ENCODE measurements at places on chromosomes 16 and 17.

DNA sequence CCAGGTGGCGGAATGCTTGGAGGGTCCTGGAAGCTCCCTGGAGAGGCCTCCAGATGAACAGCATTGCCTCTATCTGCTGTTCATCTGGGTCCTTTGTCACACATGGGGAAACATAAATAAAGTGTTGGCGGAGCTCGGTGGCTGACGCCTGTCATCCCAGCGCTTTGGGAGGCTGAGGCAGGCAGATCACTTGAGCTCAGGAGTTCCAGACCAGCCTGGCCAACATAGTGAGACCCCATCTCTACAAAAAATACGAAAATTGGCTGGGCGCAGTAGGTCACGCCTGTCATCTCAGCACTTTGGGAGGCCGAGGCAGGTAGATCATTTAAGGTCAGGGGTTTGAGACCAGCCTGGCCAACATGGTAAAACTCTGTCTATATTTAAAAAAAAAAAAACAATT lies 2.2 kb downstream of the MYADML2 start:
- DNase-seq: no peak

- DNase-seq: no peak
Measured at GRCh38 chr17:49201481-49201927, 8.9 kb downstream of the GNGT2 start.

GRCh38 chr17:13346081-13346533 lies 255.6 kb downstream of the HS3ST3A1 start:
- DNase-seq: no peak

- DNase-seq: no peak
Measured at GRCh38 chr16:1884155-1884760, 12.3 kb upstream of the MEIOB start.

DNA sequence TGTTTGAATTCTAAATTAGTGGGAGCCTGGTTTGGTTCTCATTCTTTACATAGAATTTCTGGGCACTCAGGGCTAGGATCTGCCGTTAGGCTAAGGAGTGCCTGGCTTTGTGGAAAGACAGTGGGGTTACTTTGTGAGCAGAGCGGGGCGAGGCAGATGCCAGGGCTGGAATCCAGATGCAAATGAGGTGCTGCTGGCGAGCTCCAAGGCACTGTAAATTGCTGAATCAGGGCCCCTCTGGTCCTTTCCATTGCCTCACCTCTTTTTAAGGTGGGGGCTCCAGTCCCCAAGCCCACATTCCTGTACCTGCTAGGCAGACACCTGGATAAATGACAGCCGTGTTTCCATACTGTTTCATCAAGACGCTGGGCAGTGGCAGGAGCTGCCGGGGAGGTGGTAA lies 33.8 kb downstream of the PIPOX start:
- DNase-seq: no peak

DNA sequence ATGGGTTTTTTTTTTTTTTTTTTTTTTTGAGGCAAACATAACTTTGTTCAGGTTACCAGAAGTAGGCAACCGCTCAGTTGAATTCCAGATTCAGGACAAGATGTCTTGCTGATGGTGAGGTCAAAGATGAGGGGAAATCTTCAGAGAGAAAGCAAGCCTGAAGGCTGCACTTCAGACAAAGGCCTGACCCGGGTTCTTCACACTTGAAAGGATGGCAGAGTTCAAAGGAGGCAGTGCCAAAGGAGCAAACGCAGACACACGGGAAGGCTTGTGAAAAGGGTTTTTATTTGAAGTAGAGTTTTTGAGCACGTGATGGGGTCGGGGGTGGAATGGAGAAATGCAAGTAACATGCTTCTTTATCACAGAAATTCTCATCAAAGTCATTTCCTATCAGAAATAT lies 960.2 kb upstream of the EEF2KMT start:
- DNase-seq: no peak

DNA sequence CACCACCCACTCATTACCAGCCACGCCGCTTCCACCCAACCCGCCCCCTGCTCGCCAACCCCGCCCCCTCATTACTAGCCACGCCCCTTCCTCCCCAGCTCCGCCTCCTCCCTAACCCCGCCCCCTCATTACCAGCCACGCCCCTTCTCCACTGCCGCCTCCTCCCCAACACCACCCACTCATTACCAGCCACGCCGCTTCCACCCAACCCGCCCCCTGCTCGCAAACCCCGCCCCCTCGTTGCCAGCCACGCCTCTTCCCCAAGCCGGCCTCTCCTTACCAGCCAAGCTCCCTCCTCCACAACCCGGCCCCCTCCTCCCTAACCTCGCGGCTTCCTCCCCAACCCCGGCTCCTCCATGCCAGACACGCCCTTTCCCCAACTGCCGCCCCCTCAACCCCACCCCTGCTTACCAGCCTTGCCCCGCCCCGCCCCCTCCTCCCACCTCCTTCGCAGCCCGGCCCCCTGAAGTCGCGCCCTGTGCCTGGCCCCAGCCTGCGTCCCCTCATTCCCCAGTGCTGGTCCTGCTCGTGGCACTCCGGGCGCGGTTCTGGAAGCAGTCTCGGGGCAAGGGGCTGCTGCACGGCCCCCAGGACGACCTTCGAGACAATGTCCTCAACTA lies 7.3 kb downstream of the SLC22A31 start:
- peak; percentile 46 for DNase-seq

DNA sequence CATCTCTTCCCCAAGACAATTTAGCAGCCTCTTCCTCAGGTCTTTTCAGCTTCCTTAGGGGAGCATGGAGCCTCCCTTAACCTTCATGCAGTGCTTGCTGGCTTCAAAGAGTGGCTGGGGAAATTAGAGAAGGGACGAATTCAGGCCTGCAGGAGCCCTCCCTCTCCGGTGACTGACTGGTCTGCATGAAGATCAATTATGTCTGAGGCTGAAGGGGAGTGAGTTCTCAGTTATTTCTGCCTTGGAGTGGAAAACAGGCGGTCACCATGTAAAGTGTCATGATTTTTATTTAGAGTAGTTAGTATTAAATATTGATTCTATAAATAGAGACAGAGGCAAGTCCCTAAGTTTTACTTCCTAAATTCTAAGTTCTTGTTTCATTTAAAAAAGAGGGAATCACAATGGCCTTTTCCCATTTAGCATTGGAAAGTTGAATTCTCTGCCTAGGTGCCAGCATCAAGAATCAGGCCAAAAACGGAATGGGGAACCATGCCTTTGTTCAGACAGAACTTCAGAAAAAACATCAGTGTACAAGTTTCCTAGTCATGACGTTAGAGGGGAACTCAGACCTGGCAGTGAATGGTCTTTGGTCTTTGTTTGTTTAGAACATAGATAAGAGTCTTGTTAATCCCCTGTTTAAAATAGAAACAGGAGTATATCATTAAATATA lies 4.4 kb downstream of the GABARAPL2 start:
- no peak for DNase-seq

GRCh38 chr17:68957944-68958343 lies 2.8 kb upstream of the ABCA8 start:
- DNase-seq: no peak

DNA sequence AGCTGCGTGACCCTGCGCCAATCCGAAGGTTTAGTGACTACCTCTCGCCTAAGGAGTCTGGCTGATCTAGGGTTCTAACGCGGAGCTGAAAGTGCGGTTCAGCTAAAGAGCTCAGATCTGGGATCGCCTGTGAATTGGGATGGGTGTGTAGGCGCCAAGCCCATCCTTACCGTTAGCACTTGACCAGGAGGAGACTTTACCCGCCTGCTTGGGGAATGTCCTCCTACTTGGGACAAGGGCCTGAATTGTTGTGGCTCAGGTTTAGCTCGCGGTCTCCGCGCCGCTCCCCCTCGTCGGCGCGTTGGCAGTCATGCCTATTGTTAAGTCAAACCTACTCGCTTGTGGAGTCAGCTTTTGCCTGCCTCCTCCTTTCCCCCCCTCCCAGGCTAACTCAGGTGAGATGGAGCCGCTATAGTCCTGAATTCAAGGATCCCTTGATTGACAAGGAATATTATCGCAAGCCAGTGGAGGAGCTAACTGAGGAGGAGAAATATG lies 480 bp downstream of the MRPS7 start:
- DNase-seq: no peak

DNA sequence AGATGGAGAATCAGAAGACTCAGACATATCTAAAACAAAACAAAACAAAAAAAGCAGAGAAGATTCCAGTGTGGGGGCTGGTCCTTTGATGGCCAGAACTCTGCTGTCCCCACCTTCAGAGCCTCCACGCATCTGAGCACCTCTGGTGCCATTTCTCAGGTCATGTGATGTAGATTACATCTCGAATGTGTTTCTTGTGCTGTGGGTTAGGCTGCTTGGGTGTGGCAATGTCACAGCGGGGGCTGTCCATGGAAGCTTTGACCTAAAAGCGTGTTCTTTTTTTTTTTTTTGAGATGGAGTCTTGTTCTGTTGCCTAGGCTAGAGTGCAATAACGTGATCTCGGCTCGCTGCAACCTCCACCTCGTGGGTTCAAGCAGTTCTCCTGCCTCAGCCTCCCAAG lies 51.2 kb downstream of the PLD6 start:
- no peak for DNase-seq

DNA sequence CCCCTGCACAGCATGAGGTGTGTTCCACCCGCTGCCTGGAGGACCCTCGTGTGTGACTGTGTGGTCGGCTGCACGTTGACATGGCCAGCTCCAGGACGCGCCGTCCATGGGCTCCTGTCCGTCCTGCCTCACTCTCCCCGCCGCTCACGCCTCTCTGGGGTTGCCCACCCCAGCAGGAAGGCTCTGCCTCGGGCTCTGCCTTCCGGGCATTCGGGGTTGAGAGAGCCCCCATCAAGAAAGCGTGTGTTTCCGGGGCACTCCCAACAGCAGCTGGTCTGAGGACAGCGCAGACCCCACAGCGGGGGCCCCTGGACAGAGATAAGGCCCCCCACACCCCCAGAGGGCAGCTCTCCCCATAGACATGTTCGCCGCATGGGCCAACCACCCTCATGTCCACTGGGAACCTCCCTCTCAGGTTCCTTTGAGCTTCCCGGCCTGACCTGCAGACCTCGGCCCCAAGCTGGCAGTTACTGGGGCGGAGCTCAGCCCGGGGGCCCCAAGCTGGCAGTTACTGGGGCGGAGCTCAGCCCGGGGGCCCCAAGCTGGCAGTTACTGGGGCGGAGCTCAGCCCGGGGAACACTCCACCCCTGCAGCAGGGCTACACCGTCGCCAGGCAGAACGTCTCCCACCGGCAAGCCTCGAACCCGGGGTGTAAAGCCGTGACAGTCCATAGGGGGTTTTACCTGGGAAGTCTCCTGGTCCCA lies 8.4 kb upstream of the PIEZO1 start:
- no peak for DNase-seq

DNA sequence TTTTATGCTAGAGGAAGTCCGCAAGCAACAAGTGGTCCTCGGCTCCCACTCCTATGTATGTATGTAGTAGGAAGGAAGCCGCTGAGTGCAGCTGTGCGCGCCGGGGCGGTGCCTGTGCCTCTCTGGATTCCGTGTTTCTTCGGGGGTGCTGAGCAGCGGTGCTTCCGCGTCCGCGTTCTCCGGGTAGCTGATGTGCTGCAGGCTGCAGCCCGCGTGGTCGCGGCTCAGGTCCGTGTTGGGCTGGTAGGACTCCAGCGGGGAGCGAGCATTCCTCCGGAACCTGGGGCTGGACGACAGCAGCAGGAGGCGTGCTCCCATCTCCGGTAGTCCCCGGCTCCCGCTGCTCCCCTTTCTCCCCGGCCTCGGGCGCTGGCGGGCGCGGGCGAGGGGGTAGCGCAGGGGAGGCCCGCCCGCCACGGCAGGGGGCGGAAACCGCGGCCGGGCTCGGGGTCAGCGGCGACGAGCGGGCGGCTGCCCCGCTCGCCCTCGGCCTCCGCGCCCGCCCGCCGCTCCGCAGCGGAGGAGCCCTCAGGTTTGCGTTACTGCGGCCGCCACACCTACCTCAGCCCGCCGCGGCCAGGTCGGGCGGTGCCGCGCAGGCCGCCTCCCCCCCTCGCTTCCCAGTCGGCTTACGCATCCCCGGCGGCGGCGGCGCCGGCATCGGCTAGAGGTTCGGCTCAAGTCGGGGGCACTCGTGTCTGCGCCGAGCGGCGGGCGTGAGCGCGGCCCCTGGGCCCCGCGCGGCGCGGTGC lies 487 bp downstream of the C17orf67 start:
- DNase-seq: peak; percentile 47

GRCh38 chr17:2683912-2684311 lies 27.7 kb downstream of the CLUH start:
- DNase-seq: no peak

DNA sequence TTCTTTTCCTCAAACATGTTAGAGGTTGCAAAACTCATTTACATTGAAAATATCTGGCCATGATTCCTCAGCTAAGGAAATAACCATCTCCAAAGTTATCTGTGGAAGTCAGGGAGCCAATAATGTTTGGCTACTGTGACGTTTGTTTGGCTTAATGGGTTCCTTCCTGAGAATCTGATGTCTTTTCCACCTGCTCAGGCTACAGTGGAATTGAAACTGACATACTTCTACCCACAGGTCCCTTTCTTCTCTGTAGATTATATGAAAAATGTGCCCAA lies 221.1 kb upstream of the XYLT1 start:
- DNase-seq: no peak

DNA sequence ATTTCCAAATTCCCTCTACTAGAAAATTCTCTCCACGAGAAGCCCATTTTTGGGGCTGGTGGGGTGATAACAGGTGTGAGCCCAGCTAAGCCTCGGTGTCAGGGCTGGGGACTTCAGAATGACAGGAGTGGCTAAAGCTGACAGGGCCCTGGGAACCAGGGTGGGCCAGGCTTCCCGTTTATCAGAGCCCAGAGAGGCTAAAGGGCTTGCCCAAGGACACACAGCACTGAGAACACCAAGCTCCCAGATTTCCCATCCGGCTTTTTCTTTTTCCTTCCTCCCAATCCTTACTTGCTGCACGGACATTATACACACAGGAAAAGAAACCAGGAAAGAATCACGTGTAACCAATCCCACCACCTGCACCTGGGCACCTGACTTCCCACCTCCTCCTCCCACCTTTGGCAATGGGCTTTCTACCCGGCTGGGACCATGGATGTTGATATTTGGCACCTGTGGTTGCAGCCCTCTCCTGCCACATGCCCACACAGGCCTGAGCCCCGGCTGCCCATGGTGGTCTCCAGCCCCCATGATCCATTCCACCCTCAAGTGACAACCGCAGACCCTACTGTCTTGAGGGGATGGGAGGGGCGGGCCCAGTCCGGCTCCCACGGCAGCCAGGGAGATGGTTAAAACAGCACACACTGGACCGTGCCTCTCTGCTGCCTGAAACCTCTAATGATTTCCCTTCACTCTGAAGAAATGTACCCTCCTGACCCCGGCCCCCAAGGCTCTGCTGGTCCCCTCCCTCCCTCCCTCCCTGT lies 78.9 kb downstream of the ENGASE start:
- DNase-seq: no peak

GRCh38 chr17:27603880-27604794 lies 26.9 kb upstream of the LGALS9 start:
- no peak for DNase-seq

DNA sequence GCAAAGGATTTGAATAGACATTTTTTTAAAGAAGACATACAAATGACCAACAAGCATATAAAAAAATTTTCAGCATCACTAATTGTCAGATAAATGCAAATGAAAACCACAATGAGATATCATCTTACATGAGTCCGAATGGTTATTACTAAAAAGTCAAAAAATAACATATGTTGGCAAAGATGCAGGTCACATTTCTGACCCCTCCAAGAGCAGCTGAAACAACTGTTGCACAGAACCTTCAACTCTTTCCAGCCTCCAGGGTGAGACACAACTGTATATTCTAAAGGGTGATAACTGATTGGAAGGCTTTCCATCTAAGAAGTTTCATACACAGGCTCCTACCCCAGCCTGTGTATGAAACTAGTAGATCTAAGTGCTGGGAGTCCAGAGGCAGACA lies 51.9 kb downstream of the SLFN5 start:
- no peak for DNase-seq

GRCh38 chr16:81861503-81861902 lies 82.4 kb downstream of the PLCG2 start:
- no peak for DNase-seq
